ENCODE measurements at places on chromosomes 3 and 15. TPM values are rescaled to one million over a fixed set of nuclear protein-coding genes. Genes with fewer than 3 reads are reported as not detected.

Gene LEKR1
- total RNA-seq = 1.5 TPM

Gene RHCG
- total RNA-seq = not detected

Gene GASK1A
- total RNA-seq = 0.88 TPM

Gene ABCF3
- total RNA-seq = 44.8 TPM

Gene ZMYND10
- total RNA-seq = 2.9 TPM

Gene LMAN1L
- total RNA-seq = under 0.01 TPM

Gene CPEB1
- 29.2 TPM for total RNA-seq

Gene ZBBX
- total RNA-seq = not detected

Gene SCN5A
- under 0.01 TPM for total RNA-seq

Gene KBTBD13
- total RNA-seq = not detected

Gene TMEM212
- total RNA-seq = not detected

Gene GHSR
- not detected for total RNA-seq

Gene GOLGA8T
- total RNA-seq = not detected

Gene GOLGA8R
- total RNA-seq = 3.3 TPM

Gene ERICH6
- total RNA-seq = under 0.01 TPM

Gene OSTN
- under 0.01 TPM for total RNA-seq

Gene SNAPC5
- total RNA-seq = 18.0 TPM

Gene DLL4
- total RNA-seq = not detected

Gene REC114
- not detected for total RNA-seq

Gene EIF4E3
- total RNA-seq = 3.5 TPM

Gene SPESP1
- total RNA-seq = 2.9 TPM

Gene IL17RC
- total RNA-seq = 42.1 TPM

Gene TMIE
- total RNA-seq = under 0.01 TPM
